ENCODE measurements at places on chromosomes 6 and 20. TPM values are rescaled to one million over a fixed set of nuclear protein-coding genes. Genes with fewer than 3 reads are reported as not detected.

RAMACL gene
- total RNA-seq: 0.29 TPM

DNA sequence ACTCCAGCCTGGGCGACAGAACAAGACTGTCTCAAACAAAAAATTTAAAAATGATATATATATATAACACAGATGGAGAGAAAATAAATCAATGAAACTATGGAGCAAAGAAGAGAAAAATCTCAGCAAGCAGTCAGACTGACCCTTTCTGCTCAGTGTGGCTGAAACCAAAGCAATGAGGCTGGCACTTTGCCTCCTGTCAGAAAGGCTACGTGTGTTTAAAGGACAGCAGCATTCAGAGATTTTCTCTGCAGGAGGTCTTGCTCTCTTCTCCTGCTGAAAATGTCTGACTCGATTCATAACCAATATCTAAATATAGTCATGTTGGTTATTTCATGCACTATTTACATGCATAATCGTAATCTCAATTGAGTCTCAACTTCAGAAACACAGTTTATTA lies 527.0 kb upstream of the JARID2 start:
- H3K27me3 ChIP-seq: no peaks in the 10 kb centered on the region
- DNase-seq: no peak
- peaks cover 22% of the 10 kb centered on the region for H3K4me1 ChIP-seq
- H3K27ac ChIP-seq: no peak overlapping the region

- peaks cover 2% of the 10 kb centered on the region for H3K4me1 ChIP-seq
- H3K27ac ChIP-seq: no peak overlapping the region
- DNase-seq: no peak
- H3K27me3 ChIP-seq: peaks cover 35% of the 10 kb centered on the region
- H3K4me3 ChIP-seq: no peak overlapping the region
Measured at GRCh38 chr6:154360476-154360875, 3.9 kb upstream of the IPCEF1 start.

- no peak overlapping the region for H3K27ac ChIP-seq
- H3K27me3 ChIP-seq: peaks cover 45% of the 10 kb centered on the region
- no peak for DNase-seq
- H3K4me1 ChIP-seq: no peaks in the 10 kb centered on the region
Measured at GRCh38 chr6:17870300-17871188, 116.9 kb downstream of the KIF13A start.

DNA sequence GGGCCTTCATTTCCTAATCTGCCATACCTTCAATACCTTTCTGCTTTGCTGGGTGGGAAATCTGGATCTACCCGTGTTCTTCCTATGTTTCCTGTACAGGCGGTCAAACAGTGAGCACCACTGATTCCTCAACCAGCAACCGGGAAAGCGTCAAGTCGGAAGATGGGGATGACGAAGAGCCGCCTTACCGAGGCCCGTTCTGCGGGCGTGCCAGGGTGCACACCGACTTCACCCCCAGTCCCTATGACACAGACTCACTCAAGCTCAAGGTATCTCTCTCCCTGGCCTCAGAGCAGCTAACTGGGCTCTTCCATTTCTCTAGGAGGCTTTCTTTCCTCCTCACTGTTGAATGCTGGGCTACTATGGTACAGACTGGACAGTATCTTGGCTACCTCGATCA lies 190.1 kb downstream of the SASH1 start:
- H3K4me1 ChIP-seq: peaks cover 4% of the 10 kb centered on the region
- H3K36me3 ChIP-seq: no peaks in the 10 kb centered on the region
- no peak overlapping the region for H3K4me3 ChIP-seq
